ENCODE measurements at places on chromosomes 1 and 21.

GRCh38 chr1:93991271-93991670, 82.0 kb upstream of the GCLM start:
- DNase-seq = no peak

GRCh38 chr21:42799948-42800347, 79.4 kb downstream of the WDR4 start:
- DNase-seq = no peak

DNA sequence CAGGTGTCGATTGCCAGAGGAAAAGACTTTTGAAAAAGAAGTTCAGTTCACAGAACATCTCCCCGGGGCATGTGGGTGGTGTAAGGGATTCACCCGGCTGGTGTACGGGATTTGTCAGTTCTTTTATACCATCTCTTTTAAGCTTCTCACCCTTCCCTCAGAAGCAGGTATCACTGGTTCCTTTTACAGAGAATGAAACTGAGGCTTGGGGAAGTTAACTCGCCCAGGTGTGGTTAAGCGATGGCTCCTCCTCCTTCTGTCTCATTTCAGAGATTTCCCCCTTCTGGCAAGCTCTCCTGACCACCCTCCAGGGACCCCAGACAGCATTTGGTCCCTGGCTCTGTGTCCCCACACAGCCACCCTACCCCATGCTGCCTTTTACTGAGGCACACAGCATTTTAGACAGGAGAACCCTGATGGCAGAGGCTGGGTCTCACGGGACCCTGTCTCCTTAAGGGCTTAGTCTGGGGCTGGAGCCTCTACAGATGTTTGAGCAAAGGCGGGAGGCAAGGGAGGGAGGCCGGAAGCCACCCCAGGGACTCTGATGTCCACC, 2.8 kb upstream of the ECE1 start:
- DNase-seq = no peak

- no peak for DNase-seq
These were observed 2.2 kb downstream of the TNFRSF4 start for GRCh38 chr1:1211541-1212441.

DNA sequence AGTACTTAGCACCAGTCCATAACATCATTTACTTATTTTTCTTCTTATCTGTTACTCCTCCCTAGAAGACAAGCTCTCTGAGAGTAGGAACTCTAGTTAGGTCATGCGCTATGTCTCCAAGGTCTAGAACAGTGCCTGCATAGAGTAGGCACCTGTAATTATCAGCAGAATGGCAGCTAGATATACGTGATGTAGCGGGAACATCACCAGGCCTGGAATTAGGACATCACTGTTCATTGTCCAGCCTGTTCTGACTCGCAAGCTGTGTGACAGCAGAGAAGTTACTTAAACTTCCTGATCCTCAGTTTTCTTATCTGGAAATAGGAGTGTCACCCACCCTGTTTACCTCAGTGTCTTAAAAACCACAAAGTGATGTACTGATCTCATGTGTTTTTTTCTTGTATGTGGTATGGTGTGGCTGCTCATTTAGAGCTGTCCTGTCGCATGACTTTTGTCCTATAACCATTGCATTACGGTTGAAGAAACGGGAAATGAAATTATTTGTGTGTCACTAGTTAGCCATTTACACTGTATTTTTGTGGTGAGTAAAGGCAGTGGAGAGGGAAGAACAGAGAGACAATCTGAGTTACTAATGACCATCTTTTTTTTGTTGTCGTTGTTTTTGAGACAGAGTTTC, 37.1 kb upstream of the EXO1 start:
- DNase-seq = no peak

DNA sequence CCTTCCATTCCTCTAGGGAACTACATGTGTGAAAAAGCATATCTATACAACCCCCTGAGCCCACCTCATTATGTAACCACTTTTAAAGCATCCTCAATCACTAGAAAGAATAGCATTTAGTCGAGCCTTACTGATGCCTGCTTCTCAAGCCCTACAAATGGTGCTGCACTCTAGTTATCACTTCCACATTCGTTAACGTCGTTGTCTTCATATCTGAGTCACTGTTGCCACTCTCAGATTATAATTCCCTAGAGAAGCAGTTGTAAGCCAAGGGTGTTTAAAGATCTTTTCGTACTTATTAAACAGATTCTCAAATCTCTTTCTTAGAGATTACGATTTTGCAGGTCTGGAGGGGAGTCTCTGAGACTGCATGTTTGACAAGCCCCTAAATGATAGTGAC, 16.5 kb downstream of the ATP1B1 start:
- DNase-seq = no peak

DNA sequence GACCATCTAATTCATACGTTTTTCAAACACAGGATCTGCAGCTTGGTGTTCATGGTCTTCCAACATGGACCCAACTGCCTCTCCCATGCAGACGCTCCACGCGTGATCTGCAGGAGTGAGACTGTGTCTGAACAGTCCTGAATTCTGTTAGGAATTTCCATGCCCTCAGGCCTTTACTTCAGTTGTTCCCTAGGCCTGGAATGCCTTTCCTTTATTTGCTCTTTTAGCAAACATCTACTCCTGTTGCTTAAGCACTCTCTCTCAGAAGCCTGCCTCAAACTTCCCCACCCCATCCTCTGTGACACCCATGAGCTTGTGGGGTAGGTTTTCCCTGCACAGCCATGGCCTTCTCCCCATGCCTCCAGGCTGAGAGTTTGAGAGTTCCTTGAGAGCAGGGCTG, 73.7 kb downstream of the DMRTB1 start:
- DNase-seq = no peak

DNA sequence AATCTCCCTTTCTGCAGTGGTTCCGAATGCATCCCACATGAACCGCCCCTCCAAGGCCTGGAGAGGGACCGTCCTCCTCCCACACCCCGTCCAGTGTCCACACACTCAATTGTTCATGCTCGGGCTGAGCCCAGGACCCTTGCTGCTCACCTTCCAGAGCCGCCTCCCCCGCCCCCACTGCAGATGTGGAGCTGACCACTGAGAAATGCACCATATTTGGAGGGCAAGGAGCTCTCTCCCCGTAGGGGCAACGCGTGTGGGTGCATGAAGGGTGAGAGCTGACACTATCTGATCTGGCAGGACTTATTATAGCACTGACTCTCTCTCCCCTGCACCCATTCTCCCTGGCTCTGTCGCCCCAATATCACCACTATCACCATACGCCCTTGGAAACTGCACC, 4.0 kb upstream of the S100A3 start:
- no peak for DNase-seq

DNA sequence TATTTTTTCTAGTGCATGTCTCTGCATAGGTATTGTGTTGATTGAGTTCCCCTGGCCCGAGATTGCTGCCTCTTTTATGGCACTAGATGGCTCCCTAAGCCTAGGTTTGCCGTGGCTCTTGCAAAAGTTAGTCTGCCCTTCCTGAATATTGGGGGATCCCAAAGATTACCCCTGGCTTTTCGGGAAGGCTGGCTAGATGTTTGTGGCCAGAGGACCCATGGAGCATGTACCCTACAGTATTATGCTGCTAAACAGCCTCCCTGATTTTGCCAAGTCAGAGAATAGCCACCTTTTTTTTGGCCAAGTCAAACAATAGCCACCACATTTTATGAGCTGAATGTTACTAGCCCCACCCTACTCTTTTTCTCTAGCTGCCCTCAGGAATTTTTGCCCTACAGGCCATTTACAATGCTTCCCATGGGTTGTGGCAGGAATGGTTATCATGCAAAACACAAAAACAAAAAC, 343.2 kb downstream of the OLFM3 start:
- DNase-seq = peak; percentile 59

DNA sequence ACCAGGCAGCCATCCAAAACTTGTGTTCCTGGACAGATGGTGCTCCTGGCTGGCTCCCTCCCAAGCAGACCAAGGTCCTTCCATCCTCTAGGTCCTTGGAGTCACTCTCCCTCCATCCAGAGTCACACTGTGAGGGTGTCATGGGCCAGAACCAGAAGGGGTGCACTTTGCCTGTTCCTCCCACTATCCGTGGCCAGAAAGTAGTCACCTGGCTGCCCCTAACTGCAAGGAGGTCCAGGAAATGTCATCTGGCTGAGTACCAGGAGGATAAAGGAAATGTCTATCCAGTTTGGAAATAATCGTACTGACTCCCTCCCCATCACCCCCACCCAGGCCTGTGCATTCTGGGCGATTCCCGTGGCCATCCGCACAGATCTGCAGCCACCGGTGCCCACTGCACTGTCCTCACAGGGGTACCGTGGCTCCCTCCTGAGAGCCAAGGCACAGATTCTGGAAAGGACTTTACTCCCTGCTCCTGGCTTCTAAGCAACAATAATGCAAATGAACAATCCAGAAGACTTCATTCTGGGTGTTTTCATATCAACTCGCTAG, 253.2 kb downstream of the NPHP4 start:
- DNase-seq = no peak

DNA sequence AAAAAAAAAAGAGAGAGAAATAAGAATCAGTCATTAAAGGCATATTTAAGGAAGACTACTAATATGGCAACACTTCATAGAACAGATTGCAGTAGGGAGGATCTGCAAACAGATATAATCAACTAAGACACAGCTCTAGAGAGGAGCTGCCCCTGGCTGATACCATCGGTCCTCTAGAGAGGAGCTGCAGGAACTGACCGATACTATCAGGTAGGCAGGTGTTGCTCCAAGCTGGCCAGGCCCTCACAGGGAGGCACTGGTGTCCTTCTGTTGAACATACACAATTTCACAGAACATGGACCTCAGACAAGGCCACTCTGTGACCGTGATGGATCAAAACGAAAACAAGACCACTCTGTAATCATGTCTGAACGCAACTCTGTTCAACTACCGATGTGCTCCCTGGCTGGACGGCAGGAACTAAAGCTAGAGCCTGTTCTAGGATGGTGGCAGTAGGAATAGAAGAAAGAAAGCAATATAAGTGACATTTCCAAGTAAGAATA, 15.5 kb downstream of the SMYD3 start:
- no peak for DNase-seq

DNA sequence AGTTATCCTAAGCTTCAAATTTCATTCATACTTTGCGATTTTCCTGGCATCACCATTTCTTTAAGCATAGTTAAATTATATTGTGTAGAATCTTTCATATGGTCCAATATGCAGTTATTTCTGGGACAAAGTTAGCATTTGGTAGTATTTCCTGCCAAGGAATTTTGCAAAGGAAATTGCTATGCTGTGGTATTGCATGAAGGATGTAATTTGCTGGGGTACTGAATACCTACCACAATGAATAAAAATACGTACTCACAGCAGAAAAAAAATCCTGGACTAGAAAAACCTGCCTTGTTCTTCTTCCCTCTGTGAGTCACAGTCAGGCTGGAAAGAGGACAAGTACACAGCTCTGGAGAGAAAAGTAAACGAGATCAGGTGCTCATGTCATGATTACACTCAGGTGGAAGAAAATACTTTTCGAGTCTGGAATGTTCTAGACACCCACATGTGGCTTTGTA, 241.2 kb downstream of the PTBP2 start:
- DNase-seq = peak; percentile 27

DNA sequence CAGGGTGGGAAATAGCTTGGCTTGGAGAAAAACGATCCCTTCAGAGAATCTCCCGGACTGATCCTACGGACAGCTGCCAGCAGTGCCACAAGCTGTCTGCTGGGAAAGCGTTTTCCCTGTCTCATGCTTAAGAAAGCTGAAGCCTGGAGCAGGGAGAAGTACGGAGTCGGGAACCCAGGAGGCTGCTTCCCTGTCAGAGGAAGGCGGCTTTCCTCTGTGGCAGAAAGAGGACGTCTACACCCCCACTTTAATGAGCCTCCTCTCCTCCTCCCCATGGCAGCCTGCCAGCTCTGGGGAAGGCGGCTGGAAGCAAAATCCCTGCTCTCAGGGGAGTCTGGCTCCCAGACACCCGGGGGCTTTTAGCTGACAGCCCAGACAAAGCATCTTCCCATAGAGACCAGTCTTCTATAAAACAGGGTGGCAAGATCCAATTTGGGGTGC, 7.3 kb downstream of the KIF21B start:
- no peak for DNase-seq

DNA sequence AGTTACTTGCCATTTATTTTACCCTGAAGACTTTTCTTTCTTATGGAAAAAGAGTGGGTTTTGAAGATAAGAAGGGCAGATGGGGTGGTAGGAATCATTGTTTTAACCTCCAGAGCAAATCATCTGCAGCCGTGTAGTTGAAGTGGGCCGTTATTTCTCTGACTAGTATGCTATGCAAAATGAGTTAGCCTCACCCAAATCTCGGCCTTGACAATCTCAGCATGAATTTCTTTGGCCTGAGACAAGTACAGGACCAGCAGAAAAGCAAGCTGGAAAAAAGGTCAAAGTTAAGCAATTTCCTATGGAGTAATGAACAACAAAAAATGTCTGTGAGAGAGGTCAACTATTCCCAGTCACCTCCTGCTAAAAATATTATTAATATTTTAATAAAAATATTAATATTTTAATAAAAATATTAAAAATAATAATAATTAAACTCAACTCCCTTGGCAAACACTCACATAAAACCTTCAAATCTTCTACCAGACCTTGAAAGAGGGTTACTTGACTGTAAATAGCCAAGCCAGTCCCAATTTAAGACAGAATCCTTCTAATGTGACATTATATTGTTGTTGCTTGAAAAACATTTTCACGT, 6.8 kb upstream of the TEKT2 start:
- no peak for DNase-seq

- peak; percentile 61 for DNase-seq
These were observed 10.4 kb downstream of the C1orf226 start for GRCh38 chr1:162391790-162392563.

- DNase-seq = peak; percentile 52
These were observed 95.7 kb upstream of the NR5A2 start for GRCh38 chr1:199931666-199932377.

DNA sequence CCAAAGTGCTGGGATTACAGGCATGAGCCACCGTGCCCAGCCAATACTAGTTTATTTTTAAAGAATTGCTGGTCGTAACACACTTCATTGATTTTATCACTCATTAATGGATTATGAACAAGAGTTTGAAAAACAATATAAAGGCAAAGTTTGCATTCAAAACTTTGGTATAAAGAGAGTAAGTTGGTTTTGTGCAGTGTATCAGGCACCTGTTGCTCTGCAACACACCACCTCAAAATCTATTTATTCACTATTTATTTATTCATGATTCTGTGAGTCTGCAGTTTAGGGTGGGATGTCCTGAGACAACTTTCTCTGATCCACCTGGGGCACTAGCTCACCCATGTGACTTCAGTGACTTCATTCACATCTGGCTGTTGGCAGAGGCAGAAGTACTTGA, 10.2 kb upstream of the METTL18 start:
- DNase-seq = no peak

Measured in SK-MEL-5 (cell line).